ENCODE measurements at places on chromosomes 12 and 14.

GRCh38 chr14:52944254-52944653, 6.6 kb downstream of the FERMT2 start:
- no peak for DNase-seq

DNA sequence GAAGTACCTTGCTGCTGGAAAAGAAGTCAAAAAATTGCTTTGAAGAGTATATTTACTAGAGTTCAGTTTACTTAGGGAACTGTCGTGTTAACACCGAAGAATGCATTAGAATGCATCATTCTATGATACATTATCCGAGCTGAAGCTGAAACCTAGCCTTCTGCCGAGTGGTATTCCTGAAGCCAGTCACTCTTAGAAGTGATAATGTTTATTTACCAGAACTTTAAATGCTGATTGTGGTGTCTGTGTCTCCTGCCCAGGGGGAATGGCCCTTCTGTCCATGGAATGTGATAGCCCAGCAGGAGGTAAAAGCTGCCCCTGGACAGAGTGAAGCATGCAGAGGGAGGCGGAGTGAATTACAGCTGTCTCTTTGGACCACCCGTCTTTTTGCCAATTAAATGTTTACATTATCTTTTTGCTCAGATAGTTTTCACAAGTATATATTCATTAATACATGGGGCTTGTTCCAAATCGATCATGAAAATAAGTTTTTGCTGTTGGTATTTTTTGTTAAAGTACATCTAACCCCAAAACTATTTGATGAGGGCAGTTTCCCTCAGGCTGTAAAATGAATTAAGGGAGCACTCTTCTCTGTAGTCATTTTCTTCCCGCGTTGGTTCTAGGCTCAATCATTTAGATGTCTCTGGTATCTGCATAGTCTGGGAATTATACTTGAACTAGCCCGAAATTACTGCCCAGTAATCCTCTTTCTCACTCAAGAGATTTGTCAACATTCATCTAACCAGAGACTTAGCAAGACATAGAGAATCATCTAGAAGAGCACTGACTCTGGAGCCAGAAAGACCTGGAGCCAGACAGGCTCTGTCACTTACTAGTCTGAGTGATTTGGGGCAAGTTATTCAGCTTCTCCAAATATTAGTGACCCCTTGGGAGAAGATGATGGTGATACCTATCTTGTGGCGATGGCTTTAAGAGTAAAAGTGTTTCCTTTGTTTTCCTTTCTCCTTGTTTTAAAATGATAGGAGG, 147.6 kb downstream of the CRADD start:
- no peak for DNase-seq

- DNase-seq: no peak
These were observed 256.7 kb upstream of the PLEKHG7 start for GRCh38 chr12:92446083-92446460.

GRCh38 chr14:100076133-100076532, 10.9 kb downstream of the EVL start:
- no peak for DNase-seq
